ENCODE measurements at places on chromosomes 13 and 19.

- peak; percentile 67 for DNase-seq
Measured at GRCh38 chr19:6459262-6460098, at the start of gene SLC25A23. SLC25A23 (minus strand) TSS chr19:6459792; CDS start chr19:6459628, 164 bp downstream.

DNA sequence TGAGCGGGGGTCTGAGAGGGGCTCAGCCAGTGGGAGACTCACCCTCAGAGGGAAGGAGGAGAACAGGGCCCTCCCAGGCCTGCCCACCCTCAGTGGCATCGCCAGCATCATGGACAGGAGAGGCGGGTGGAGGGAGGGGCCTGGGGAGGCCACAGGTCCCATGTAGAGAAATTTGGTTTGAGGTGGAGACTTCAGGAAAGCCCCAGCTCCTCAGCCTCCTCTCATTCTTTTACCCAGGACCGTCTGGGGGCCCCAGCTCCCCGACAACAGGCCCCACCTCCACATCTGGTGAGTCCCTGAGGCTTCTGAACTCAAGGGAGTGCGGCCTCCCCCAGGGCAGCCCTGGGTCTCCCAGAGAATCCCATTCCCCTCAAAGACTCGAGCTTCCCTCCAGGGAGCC lies 3.1 kb downstream of the LILRB1 start:
- DNase-seq = no peak

GRCh38 chr13:95793018-95793555 lies 116.1 kb downstream of the DNAJC3 start:
- no peak for DNase-seq

DNA sequence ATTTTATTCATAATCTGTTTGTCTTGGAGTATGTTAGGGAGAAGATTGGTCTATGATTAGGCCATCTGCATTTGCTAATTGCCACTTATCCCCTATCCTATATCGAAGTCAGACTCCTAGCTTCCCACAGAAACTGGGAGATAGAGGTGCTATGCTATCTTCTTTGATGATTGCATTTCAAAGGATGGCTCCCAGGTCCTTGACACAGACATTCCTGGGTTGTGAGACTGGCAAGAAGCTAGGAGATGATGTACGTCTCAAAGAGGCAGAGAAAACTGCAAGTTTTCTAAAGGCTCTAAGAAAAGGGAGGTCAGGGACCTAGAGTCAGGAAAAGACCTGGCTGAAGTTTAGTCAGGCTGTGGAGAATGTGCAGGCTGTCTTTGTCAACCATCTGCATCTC lies 1251.9 kb downstream of the PCDH17 start:
- no peak for DNase-seq

GRCh38 chr19:13262450-13262849 lies 112.2 kb downstream of the IER2 start:
- DNase-seq = peak; percentile 4

DNA sequence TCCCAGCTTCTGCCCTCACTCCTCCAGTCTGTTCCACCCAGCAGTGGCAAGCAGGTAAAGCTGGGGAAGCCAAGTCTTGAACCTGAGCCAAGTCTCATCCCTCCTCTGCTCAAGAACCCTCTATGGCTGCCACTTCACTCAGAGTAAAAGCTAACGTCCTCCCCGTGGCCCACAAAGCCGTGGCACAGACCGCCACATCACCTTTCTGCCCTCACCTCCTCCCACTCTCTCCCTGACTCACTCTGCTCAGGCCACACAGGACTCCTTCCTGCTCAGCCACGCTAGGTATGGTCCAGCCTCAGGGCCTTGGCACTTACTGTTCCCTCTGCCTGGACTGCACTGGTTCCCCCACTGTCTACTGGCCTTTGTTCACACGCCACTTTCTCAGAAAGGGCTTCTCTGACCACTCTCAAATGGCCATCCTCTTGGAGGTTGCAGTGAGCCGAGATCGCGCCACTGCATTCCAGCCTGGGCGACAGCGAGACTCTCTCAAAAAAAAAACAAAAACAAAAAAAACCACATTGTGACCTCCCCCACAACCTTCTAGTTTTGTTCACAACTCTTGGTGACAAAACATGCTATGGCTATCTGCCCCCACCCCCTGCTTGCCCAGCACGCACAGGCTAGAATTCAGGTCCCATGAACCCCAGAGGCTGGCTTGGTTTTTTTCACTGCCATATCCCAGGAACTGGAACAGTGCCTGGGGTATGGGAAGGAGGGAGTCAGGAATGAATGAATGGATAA lies 15.8 kb downstream of the NDUFB7 start:
- DNase-seq = no peak

GRCh38 chr19:9531933-9532332 lies 6.5 kb downstream of the ZNF426 start:
- DNase-seq = no peak

- no peak for DNase-seq
Measured at GRCh38 chr19:391207-391557, 17.8 kb downstream of the C2CD4C start.

DNA sequence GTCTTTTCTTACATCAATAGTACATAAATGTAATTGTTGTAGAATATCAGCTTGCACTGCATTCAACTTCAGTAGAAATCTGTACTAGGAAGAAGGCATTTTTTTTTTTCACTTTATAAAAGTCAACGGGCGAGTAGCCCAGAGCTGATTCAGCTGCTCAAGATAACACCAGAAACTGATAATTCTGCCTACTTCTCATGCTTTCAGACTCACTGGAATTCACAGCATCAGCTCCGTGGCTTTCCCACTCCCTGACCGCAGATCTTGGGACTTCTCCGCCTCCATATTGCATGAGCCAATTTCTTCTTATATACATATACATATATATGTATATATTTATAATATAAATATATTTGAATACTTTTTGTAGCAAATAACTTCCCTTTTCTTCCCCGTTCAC lies 263.1 kb upstream of the RXFP2 start:
- DNase-seq = no peak

DNA sequence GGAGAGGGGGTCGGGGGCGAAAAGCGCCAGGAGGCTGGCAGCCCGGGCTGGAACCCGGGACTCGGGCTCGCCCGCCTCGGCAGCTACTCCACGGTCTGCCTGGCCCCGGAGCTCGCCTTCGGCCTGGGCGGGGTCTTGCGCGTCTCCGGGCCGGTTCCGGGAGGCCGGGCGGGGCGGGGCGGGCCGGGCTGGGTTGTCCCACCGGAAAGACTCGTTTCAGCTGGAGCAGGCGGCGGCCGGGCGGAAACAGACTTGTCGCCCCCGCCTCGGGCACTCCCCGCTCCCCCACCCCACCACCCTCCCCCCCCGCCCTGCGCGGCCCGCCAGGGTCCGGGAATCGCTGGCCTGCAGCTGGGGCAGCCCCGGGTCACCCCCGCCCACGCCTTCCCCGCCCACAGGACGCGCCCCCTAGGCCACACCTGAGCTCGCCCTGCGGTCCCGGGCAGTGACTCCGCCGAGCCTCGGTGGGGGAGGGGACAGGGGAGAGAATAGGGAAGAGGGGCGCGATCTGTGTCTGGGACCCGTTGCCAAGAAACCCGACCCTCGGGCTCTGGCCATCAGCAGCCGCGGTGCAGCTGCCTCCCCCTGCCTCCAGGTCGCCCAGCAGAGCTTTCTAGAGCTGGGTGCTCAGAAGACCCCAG lies 109.4 kb downstream of the KCTD15 start:
- DNase-seq = no peak

DNA sequence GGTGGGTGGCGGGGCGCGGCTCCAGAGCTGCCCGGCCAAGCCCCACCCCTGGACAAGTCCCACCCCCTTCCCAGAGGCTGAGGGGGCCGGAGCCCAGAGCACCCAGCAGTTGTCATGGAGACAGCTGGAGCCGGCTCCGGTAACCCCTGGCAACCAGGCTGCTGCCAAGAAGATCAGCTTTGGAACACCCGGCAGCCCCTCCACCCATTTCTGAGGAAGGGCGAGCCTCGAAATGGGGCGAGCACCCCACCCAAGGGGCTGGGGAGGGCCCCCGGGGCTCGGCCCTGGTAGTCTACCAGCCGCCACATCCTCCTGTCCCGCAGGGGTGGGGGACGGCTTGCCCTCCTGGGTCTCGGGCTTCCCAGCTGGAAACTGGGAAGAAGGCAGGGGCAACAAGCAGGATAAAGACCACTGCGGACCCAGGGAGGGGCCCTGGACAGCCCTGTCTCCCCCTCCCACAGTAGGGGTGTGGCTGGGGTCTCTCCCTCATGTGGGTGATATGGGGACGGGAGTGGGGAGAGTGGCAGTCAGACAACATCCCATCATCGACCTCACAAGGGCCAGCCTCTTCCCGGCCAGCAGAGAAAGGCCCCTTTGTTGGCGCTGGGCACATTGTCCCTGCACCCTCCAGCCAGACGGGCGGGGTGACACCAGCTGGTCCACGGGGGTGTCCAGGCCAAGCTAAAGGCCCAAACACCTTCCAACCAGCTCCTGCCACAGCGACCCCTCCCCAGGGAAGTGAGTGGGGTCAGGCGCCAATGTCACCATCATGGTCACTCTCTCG lies 1.5 kb downstream of the CERS1 start:
- DNase-seq = peak; percentile 95

- no peak for DNase-seq
Measured at GRCh38 chr13:33480561-33480960, 195.0 kb upstream of the STARD13 start.

DNA sequence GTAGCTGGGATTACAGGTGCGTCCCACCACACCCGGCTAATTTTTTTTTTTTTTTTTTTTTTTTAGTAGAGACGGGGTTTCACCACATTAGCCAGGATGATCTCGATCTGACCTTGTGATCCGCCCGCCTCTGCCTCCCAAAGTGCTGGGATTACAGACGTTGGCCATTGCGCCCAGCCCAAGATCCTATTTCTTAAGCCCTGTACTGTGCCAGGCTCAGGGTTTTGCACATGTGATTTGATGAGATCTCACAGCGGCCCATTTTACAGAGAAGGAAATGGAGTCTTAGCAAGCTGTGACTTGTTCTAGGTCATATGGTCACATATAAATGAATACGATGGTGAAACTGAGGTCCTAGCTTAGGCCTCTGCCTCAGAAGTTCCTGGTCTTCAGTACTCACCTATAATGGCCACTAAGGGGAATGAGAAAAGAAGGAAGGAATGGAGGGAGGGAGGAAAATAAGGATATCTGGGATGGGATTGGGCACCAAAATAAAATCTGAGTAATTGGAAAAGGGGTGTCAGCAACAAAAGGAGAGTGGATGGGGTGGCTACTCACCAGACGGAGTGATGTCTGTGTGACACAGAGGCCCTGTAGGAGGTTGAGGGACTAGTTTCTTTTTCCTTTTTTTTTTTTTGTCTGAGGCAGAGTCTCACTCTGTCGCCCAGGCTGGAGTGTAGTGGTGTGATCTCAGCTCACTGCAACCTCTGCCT lies 1.3 kb downstream of the OSCAR start:
- DNase-seq = no peak

- no peak for DNase-seq
Measured at GRCh38 chr13:50573066-50573465, 270.4 kb downstream of the DLEU7 start.

- no peak for DNase-seq
Measured at GRCh38 chr13:61255040-61255796, 160.4 kb downstream of the PCDH20 start.

DNA sequence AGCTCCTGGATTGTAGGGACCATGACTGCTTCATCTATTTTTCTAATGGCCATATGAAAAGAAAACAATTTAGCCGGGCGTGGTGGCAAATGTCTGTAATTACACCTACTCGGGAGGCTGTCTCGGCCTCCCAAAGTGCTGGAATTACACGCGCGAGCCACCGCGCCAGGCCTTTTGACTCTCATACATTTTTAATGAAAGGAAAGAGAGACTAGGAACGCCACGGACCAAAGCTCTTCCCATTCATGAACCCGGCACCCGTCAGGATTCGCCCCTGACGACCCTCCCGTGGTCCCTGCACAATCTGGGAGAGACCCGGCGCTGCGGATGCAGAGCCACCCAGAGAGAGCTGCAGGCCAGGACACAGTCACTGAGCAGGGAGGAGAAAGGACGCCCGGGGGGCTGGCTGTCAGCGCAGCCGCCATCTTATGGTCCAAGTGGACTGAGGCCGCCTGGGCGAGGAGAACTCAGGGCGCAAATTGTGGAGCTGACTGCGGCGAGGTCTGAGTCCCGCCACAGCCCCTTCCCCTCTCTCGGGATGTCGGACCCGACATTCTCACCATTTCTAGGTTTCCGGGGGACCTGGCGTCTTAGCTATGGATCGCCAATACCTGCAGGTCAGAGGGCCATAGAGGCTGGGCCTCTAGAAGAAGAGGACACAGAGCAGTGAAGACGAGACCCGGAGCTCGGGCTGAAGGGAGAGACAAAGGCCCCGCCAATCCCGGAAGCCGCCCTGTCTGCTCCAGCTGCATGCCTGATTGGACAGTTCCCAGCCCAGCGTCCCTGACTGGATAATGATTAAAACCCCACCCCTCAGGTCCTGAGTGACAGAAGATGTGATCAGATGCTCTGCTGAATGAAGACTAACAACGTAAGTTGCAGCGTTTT lies at the start of gene ZNF681:
Gene ZNF681 (minus strand): TSS at position 705 of the 888 bp plus-strand sequence. CDS start 142 bp downstream, at position 563.
- peak; percentile 78 for DNase-seq

- DNase-seq = no peak
Measured at GRCh38 chr13:28527629-28528028, 32.7 kb upstream of the FLT1 start.

DNA sequence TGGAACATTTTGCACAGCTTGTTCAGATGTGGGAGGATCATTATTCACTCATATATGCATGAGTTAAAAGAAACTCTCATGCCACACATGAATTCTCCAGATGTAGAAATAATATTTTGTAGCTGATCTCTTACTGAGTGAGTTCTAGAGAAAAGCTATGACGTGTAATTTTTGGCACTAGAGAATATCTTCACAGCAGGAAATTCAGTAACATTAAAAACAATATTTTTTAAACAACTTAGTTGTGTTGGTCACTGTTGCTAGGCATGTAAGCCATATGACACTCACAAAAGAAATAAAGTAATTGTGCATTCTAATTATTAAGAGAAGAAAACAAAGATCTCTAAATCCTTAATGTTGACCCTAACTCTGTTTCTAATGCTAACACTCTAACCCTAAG lies 371.4 kb upstream of the SLC10A2 start:
- no peak for DNase-seq

- no peak for DNase-seq
Measured at GRCh38 chr13:43770871-43771270, 15.9 kb downstream of the ENOX1 start.

DNA sequence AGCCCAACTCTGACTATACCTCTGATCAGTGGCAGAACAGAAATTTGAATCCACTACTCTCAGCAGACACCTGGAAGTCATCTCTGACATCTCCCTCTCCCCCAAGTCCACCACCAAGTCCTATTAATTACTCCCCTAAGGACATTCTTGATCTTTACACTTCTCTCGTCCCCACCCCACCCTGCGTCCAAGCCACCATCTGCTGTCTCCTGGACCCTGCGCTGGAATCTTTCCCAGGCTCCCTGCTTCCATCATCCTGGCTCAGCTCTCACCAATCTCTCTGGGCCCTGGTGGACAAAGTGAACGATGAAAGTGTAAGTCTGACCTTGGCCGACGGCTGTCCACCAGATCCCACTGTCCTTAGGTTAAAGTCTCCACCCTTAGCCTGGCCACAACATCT lies 145.6 kb upstream of the GJB6 start:
- DNase-seq = no peak
